ENCODE measurements at places on chromosomes 16 and 17.

DNA sequence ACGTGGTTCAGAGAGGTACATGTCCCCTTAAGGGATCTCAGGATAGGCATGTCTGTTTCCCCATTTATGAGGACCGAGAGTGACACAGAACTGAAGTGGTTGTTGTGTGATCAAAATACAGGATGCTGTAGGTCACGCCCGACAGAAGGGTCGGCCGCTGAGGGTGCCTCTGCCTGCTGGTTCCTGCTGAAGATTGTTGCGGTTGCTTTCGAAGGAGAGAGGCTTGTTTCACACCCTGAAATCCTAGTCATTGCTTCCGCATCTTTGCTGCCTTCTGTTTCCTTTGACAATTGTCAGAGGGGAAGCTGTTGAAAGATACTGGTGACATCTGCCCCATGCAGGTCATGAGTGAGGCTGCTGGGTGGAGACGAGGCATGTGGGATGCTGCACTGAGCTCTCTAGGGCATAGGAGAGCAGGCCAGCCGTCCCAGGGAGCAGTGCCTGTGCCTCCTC, 3.8 kb upstream of the NAT9 start:
- DNase-seq, result no peak

- no peak for DNase-seq
Measured at GRCh38 chr17:82281502-82282238, 8.2 kb upstream of the CSNK1D start.

DNA sequence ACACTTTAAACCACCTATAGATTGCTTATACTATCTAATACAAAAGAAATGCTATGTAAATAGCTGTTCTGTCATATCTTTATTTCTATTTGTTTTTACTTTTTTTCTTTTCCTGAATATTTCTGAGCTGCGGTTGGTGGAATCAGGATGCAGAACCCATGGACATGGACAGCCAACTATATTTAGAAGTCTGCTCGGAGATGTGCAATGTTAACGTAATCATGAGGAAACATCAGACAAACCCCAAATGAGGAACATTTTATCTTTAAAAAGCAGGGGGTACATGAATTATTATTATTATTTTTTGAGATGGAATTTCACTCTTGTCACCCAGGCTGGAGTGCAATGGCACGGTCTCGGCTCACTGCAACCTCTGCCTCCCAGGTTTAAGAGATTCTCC, 31.4 kb upstream of the GHDC start:
- no peak for DNase-seq

DNA sequence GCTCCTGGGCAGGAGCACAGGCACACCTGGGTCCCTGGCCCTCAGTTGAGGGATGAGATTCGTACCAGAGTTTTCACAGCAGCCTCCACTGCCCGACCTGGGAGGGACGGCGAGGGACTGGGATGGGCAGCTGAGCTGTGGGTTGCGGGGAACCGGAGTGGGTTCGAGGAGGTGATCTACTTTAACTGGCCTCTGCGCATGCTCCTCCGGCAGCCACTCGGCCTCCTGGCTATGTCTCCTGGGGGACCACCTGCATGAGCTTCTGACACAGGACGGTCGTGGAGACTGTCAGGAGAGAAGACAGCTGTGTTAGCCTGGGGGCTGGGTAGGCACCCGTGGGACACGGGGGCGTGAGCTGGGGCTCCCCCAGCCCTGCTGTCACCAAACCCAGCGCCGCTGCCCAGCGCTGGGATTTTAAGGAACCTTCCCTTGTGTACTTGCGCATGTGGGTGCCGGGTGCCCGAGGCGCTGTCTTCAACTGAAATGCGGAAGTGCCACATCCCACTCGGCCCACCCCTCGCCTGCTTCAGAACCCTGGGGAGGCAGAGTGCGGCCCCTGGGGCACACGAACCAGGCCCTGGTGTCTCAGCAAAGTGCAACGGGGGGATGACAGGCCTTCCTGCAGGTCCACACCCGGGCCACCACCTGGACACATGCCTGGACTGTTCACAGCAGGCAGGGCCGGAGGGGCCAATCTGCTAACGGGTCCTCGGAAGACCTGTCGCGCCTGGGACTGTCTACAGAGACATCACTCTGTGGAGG, 36.4 kb downstream of the SLC7A5 start:
- DNase-seq, result no peak

DNA sequence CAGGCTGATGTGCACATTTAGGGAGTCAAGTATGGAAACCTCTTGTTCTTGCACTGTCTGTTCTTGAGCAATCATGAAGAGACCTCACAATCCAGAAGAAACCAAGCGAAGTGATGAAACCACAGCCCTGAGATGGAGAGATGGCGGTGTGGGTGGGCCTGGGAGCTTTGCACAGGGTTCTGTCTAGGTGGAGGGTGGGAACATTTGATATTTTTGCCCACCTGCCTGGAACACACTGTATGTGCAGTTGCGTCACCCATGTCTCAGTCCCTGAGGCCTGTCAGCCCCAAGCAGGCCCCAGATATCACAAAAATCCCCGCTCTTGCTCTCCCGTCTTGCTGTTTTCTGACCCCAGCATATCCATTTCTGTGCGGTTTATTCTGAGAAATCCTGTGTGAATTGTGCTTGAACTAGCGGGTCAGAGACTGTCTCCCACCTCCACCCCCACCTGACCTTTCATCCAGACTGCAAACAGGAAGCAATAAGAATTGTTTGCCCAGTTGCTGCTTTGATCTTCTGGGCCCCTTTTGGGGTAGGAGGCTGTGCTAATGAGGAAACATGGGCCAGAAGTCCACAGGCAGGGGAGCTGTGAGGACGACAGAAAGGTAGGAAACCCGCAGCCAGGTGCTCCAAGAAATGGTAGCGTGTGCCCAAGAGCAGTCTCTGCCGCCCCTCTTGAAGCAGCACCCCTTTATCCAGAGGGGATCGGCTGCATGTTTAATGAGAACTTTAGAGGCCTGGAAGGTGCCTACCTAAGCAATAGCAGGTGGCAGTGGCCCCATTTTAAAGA, 183.8 kb downstream of the CCDC182 start:
- no peak for DNase-seq

DNA sequence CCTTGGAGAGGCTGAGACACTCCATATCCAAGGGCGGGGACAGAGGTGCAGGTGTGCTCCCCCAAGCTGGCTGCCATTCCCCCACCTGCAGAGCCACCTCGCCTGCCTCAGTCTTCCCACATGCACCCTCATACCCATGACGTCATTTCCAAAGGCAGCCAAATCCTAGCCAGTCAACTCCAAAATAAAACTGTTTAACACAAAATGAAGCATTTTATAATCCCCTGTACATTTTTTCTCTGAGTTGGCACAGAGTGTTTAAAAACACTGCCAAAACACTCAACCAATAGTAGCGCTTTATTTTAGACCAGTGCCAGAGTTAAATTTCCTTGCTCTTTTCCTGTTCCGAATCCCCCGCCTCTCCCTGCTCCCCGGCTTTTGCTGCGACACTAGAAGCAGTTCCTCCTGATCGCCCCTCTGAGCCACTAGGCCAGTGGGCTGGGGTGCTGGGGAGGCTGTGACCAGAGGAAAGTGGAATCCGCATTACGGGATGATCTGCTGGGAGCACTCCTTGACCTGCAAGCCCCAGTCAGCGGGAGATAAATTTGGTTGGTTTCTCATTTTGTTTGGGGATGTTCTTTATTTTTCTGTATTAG, 139.5 kb downstream of the ZNF423 start:
- no peak for DNase-seq

- no peak for DNase-seq
Measured at GRCh38 chr16:8740775-8741355, 56.6 kb downstream of the TMEM186 start.

DNA sequence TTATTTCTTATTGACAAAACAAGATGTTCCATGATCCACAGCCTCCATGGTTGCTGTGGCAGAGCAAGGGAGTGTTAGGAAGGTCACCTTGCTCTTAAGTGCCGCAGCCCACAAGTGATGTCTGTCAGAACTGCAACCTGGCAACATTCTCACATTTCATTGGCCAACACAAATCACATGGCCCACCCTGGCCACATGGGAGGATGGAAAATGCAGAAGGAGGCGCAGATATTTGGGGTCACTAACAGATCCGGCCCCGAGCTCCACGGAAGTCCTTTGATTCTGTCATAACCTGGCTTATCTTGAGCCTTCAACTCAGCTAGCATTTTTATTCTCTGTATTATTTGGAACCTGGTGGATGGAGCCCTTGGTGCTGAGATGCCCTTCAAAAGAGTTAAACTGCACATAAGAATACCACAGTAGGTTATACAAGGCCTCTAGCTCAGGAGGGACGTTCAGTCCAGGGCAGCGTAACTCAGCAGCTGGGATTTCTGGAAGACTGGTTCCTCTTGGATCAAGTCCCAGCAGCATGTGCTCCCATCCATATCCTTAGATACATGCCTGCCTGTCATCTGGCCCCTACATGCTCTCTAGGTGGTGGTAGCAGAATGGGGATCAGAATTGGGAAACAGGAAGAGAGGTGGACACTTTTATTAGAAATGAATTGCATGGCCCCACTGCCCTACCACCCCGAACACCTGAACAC, 508.1 kb downstream of the HAPSTR1 start:
- no peak for DNase-seq

DNA sequence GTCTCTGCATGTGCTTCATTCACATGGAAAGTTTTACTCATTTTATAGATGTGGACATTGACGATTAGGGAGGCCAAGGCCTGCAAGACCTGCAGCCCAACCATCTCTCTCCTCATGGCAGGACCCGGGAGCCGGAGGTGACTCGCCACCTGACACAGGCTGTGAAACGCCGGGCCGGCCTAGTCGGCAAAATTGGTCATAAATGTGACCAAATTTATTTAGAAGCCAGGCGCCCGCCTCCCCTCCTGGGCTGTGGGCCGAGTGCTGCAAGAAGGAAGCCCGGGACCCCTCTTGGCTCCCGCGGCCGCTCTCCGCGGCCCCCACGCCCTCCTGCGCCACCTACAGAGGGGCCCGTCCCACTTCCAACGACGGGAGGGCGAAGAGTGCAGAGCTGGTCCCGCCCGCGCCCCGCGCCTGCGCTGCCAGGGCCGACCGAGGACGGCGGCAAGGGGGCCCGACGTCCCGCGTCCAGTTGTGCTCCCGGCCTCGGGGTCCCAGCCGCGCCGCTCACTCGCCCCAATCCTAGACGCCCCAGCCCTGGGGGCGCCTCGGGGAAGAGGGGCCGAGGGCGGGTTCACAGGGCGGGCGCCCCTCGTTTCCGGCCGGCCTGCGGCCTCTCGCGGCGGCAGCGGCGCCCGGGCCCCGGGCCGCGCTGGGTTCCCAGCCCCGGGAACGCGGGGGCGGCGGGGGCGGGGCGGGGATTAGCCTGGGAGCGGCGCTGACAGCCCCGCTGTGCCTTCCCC, 47.5 kb downstream of the WNT3 start:
- peak; percentile 63 for DNase-seq

DNA sequence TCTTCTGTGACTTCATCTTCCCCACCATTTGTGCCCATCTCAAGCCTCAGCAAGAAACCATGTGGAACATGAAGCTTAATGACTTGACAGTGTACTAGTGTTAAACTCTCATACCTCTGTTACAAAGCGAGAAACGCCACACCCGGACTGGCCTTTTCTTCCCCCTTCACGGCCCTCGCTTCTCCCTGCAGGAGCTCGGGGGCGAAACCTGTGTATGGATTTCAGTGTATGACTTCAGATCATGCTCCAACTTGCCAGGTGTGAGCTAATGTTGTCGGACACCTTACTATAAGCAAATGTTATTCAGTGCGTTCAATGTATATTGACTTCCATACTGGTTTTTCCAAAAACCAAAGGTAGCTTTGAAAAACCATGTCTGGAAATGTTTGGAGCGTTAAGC, 20.1 kb upstream of the SLC5A11 start:
- no peak for DNase-seq

DNA sequence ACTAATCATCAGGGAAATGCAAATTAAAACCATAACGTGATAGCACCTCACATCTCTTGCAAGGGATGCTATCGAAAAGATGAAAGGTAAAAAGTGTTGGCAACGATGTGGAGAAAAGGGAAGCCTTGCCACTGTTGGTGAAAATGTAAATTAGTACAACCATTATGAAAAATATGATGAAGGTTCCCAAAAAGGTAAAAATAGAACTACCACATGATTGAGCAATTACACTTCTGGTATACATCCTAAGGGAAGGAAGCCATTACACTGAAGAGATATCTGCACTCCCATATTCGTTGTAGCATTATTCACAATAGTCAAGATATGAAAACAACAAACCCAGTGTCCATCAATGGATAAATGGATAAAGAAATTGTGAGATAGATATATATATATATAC, 21.5 kb downstream of the ABCA10 start:
- no peak for DNase-seq

DNA sequence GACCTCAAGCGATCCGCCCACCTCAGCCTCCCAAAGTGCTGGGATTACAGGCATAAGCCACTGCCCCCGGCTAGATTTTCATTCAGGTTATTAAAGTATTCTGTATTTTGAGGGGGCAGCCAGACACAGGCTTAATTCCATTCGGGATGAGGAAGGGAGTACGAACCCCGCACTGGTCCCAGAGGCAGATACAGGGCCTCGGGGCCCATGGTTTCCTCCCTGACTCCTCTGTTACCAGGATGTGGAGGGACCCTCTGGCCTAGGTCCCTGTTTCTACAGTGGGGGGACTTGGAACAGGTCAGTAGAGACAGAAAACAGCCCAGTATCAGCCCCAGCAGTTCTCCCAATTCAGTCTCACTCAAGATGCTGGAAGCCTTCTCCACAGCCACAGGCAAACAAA, 42.0 kb downstream of the PECAM1 start:
- no peak for DNase-seq

DNA sequence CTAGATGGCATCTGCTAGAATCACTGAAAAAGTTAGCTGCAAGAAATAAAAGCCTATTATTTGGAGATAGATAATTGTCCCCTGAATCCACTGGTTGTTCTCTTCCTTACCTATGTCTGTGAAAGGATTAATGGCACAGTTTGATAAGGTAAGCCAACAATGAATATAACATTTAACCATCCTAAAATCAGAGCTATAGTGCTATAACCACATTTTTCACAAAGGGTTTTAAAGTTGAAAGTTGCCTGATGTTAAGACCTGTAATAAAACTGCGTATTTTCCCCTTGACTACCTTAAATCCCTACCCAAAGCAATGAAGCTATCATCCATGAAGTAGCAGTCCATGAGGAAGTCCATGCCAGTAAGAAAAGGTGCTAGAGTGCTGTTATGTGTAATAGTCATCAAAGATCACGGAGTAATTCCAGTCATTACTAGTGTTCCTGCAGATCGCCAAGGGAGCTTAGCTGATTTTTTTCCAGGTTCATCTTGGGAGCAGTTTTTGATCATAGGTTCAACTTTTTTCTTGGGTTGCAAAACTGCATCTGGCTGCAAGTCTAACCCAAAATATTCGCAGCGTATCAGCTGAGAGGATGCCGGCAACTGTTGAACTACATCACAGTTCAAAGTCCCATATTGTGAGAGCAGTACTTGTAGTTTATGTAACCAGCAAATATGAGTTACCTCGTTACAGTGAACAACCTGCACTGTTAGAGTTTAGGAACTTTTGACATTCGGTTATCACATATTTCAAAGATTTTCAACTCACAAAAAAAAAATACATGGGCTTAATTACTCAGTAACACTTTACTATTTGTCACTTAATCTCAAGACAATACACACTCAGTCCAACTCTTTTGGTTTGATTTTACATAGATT, 18.2 kb upstream of the RSL1D1 start:
- DNase-seq, result no peak

DNA sequence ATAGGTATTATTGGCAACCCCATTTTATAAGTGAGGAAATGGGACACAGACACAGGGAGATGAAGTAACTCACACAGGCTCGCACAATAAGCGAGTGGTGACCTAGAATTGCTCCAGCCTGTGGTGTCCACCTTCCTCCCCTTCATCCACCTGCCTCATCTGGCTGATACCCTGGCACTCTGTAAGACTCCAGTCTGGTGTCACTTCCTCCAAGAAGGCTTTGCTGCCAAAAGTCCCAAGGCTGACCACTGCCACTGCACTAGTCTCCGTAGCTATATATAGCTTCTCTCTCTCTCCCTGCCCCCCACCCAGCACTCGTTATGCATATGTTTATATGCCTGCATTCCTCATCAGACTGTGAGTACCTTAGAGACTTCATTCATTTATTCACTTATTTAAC, 66.1 kb upstream of the SREBF1 start:
- DNase-seq, result peak; percentile 27

All from mesenchymal stem cell (in vitro differentiated cells and primary cell).